ENCODE measurements at places on chromosomes 13 and 19.

- DNase-seq: no peak
These were observed 572.8 kb downstream of the PCDH9 start for GRCh38 chr13:66657165-66657881.

GRCh38 chr13:44237881-44238421, 135.7 kb upstream of the SERP2 start:
- DNase-seq: no peak

GRCh38 chr13:108350579-108350978, 81.1 kb downstream of the TNFSF13B start:
- DNase-seq: no peak

DNA sequence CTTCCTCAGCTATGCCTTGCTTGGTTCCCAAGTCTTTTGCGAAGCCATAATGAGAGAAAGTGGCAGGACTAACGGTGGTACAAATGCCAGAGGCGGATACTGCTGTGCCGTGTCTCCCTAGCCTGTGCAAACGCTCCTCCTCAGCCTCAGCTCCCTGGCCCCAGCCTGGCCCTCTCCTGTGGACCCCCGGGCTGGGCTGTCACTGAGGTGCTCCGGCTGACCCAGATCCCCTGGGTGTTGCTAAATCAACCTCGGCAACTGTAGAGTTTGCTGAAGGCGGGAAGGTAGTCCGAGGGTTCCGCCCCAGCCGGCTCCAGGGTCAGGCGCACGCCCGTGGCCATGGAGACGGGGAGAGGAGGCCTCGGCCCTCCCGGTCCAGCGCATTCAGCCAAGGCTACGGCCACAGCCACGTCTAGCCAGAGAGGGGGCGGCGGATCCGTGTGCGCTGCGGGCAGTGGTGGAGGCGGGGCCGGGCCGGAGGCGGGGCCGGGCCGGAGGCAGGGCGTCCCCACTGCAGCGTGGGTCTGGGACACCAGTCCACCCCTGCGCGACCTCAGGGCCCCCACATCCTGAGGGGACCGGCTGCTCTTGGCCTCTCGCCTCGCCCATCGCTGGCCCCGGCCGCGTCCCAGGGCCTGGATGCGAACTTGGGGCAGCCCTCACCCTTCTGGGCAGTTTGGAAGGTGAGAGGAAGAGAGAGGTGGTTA, 16.4 kb upstream of the ZNF492 start:
- DNase-seq: no peak

Measured in stimulated activated CD4-positive, alpha-beta T cell treated with anti-CD3 and anti-CD28 coated beads, Interleukin-2, amount 100 ng/mL, for 48 hours (primary cell).